ENCODE measurements at places on chromosomes 12 and 14.

DNA sequence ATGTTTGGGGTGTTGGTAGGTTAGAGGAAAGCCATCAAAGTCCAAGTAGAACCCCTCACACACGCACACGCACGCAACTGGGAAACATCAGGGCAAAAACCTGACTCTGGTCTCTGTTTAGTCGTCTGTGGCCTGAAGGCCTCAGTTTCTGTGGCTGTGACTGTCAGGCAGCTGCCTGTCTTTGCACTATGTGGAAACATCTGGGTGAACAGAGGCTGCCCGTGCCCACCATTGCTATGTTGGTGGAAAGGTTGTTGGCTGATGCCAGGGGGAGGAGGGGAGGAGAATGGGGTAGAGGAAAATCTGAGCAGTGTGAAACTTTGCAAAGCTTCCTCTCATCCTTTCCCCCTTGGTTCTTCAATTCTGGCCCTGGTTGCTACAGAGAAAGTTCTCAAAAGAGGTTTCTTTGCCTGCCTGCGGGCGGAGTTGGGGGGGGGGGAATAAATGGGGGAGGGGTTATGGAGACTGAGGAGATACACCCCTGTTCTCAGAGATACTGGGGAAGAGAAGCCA lies 7.5 kb downstream of the HOXC10 start:
- no peak for DNase-seq

DNA sequence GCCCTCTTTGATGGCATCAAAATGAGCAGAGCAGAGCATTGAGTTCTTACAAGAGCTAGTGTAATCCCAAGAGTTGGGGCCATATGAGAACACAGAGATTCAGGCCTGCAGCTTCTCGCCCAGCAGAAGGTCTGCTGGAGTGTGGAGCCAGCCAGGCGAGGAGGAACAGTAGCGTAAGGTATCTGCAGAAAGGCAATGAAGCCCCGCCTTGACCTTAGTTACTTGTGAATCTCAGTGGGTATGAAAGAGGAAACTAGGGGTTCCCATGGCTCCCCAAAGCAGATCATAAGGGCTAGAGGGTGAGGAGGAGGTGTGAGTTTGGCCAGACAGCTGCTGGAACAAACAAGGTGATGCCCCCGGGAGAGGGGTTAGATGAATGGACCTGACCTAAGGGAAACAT lies 49.4 kb downstream of the SLC8A3 start:
- DNase-seq = no peak

DNA sequence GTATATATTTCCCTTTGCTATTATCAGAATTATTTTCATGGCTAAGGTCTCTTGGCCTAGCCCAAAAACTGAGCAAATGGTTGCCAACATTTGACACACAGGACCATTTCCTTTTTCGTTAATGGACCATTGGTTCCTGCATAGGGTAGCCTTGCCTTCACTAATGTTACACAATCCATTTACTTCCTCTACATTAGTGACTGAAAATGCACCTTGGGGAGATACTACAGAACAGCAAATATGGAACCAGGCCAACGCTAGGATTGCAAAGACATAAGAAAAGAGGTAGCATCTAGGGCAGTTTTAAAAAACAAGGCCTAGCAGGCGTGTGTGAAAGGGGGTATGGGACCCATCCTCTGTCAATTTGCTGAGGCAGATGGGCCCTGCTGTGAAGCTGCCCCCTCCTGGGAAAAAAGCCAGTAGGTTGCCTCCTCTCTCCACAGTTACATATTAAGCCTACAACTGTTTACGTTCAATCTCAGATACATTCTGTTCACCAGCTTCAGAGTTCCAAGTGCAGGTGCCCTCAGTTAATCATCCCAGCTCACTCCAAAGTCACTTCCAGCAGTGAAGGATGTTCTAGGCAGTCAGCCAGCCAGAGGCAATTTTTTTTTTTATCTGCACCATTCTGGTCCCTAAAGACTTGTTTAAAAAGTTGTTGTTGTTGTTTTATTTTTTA lies 15.0 kb downstream of the AQP6 start:
- no peak for DNase-seq

DNA sequence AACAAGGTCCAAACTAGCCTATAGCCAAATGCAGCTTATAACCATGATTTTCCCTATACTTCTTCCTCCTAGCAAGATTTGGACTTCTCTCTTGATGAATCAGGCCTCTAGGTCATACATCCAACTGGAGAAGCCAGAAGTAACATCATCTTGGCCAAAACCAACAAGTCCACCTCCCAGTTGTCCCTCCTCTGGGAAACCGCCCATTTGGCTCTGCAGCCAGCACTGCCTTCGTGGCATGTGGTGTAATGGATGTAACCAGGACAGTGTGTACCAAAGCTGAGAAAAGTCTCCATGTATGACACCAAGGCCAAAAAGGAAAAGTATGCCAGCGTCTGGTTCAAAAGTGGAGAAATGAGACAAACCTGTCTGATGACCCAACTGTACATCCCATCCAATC lies 59.3 kb upstream of the VASH1 start:
- DNase-seq = no peak

DNA sequence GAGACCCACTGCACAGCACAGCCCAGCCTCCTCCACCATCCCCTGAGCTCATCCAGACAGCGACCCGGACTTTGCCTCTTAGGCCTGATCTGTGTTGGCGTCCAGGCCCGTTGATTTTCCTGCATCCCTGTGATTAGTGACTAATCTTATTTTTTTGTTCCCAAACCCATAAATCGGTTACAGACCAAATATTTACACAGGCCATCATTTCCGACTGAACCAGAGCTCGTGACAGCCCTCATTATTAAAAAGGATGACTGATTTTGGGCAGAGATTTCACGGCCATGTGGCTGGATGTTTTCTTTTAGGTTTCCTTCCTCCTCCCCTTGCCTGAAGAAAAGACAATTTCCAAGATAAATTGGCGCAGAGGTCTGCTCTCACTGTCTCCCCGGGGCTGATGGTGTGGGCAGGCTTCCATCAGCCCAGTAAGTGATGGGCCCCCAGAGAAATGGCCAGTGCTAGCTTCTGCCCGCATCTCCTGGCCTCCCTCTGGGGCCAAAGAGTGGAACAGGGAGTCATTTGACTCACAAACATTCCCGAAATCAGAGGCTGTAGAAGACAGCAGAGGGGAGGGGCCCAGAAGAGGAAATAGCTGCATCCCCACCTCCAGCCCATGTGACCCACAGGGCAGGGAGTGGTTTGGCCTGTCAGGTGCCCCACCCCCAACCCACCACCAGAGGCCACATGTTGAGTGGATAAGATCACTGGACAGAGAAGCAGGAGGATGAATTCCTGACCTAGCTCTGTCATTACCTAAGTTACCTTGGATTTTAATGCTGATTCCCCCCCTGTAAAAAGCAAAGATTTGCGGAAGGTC lies 283.5 kb downstream of the KSR2 start:
- peak; percentile 49 for DNase-seq

- no peak for DNase-seq
Observed at GRCh38 chr12:81354327-81354932, 276.6 kb downstream of the ACSS3 start.

DNA sequence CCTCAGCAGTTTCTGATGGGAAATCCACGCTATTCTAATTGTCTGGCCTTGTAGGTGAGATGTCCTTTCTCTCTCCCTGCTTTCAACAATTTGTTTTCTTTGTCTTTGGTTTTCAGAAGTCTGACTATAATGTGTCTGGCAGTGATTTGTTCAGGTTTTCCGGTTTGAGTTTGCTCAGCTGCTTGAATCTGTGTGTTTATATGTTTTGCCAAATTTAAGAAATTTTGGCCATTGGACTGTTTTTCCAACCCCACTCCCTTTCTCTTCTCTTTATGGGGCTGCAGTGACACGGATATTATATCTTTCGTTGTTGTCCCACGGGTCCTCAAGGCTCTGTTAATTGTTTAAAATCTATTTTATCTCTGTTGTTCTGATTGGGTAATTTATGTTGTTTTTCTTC lies 105.0 kb downstream of the ADGRD1 start:
- peak; percentile 10 for DNase-seq

DNA sequence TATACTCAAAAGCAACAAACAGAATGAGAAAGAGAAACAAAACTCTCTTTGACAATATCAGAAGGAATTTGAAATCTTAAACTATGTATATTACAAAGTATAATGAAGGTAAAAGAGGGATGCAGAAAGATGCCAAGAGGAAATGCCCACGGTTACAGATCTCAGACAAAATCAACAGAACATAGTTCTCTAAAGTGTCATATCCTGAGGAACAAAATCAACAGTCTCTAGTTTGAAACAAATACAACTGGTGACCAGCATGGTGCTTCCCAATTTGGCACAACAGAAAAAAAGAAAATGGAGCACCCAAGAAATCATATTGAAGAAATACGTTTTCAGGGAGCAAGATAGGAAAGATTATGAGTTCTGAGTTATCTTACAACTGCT lies 116.5 kb downstream of the METTL25 start:
- no peak for DNase-seq

DNA sequence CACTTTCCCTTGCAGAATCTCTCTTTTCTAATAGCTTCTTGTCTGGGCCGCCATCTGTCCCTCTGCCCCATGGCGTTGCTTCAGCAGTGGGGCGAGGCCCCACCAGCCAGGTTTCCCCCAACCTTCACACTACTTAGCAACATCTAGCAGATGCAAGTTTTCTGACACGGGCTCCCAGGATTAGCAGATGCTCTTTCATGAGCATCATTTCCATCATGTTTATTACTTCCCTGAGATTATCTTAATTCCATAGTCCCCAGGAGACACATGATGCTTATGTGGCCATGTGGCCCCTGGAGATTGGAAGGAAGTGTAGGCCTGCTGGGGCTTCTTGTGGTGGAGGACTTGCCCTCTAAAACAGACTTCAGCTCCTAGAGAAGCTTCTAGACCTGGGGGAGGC lies 102.0 kb upstream of the MYL2 start:
- DNase-seq = no peak

DNA sequence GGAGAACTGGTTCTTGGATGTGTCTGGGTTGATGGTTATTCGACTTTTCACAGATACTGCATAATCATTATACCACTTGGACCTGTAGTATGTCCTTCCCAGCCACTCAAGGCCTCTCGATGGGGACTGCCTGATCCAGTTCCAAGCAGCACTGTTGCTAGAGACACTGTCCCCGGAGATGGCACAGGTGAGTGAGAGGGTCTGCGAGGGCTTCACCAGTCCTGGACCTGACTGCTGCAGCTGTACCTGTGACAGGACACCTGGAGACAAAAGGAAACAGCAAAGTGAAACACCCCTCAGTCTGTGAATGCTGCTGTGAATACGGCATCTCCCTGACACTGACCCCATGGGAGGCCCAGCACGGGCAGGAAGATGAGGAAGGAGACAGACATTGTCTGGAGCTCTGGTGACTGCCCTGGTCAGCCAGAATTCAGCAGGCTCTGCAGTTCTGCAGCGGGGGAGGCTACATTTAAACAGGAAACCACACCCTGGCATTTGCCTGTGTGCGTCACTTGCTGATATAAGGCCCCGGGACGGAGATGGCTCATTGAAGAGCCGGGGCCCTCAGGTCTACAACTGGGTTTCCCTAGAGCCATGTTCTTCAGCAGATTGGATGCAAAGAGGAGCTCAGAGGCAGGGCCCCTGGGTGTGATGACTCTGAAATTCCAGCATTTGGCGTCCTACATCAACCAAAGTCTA lies 413.6 kb downstream of the TMEM121 start:
- DNase-seq = no peak

- DNase-seq = no peak
Observed at GRCh38 chr12:115402443-115403180, 718.6 kb upstream of the TBX3 start.

- DNase-seq = no peak
Observed at GRCh38 chr12:74985986-74986319, 223.7 kb downstream of the KCNC2 start.

DNA sequence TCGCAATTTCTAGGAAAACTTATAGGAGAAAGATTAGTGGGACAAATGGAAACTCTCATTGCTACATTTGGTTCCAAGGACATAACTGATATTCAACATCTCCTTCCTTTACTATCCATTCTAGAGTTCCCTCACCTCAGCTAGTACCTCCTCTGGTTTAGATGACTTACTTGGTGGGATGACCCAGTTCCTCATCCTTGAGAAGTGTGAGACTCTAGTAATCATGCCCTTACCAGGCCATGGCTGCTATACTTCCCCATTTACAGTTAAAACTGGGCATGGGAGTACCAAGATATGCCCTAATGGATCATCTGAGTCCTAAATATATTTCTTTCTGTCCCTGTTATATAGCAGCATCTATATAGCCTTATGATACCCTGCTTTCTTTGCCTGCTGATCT lies 58.1 kb downstream of the IFT81 start:
- DNase-seq = no peak

DNA sequence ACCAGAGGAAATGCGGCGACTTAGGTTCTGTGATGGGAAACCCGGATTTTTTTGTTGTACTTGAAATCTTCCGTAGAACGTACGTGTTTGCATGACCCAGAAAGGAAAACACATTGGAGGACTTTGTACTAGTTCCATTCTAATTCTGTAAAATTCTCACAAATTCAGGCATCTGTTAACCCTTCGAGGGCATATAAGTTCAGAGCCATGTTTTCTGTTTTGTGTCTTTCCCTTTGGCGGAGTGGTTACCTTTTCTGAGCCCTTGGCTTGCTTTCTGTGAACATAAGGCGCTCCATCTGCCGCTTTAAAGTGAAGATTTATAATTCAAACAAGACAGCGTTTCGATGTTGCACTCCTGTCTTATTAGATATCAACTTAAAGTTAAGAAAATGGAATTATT lies 34.2 kb downstream of the BICD1 start:
- DNase-seq = no peak

DNA sequence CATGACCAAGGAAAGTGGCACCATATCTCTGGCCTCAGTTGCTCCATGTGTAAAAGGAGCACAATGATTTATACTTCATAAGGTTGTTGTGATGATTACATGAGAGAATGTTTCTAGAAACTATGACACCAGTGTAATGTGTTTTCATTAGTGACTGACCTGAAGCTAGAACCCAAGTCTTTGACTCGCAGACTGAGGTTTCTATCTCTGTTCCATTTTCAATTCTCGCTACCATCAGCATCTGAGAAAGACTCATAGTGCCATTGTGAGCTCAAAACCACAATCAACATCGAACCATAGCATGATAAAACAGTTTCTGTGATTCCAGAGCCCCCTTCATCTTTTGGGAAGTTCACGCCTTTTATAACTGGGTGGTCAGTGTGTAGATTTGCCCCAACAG lies 53.8 kb downstream of the STAB2 start:
- no peak for DNase-seq

DNA sequence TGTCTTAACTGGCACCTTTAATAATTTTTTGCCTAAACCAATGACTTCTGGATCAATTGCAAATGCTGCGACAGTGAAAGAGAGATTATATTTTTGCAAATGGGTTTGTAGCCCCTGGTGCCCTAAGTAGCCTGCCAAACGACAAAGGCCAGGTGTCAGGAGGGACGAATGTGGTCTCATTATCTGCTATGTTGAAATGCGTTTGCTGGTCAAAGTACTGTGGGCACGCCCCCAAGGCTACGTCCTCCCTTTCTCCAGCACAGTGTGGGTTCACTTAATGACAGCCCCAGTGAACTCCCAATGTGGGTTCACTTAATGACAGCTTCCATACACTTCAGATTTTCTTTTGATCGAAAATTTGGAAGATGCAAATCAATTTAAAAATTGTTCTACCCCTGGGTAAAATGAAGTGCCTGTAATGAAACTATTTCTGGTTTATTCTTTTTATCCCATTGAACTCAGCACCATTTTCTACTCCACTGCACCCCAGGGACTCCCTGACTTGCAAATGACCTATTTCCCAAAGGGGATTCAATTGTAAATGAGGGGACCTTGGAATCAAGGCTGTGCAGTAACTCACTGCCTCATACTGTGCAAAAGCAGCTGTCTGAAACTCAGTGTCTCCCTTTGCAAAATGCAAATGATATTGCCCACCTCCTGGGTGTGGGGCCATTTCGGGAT lies 1.4 kb downstream of the SERPINA11 start:
- DNase-seq = no peak

GRCh38 chr12:51924551-51925319 lies 17.4 kb downstream of the ACVRL1 start:
- no peak for DNase-seq

GRCh38 chr12:19757317-19757877 lies 318.1 kb downstream of the AEBP2 start:
- no peak for DNase-seq
